Dermis blood vessel endothelial cell (primary cell): ENCODE measurements at places on chromosomes 12 and 14. TPM values are rescaled to one million over a fixed set of nuclear protein-coding genes. Genes with fewer than 3 reads are reported as not detected.

MTA1 gene
- 43.4 and 55.5 TPM in 2 replicates for total RNA-seq

NINJ2 gene
- 1.2 and 4.8 TPM in 2 replicates for total RNA-seq

MYH6 gene
- total RNA-seq, result not detected in 2 replicates

SARNP gene
- total RNA-seq, result 93.8 and 113 TPM in 2 replicates

TC2N gene
- total RNA-seq, result 16.8 and 24.2 TPM in 2 replicates

LRRC10 gene
- not detected in 2 replicates for total RNA-seq

PROX2 gene
- not detected in 2 replicates for total RNA-seq

HOXC12 gene
- not detected in 2 replicates for total RNA-seq

CCDC85C gene
- total RNA-seq, result 14.5 and 32.4 TPM in 2 replicates
